HuH-7.5 (cell line): ENCODE measurements at places on chromosomes 1 and 21.

GRCh38 chr1:240464099-240464498, 147.9 kb downstream of the GREM2 start:
- DNase-seq = no peak

DNA sequence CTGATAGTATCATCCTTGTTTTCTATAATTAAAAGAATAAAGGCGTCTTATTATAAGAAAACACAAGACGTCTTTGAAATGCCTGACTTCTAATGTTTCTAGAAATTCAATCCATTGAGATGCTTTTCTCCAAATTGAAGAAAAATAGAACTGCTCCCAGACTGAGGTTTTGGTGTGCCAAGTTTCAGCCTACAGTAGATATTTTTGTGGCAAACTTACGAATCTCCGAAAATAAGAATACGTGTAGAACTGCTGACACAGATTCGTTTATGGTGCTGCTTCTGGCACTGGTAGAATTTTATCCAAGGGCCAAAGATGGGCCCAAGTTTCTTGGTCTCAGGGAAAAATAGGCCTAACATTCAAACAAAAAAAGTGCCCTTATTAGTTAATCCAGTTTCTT, 554.5 kb upstream of the NR5A2 start:
- DNase-seq = no peak

DNA sequence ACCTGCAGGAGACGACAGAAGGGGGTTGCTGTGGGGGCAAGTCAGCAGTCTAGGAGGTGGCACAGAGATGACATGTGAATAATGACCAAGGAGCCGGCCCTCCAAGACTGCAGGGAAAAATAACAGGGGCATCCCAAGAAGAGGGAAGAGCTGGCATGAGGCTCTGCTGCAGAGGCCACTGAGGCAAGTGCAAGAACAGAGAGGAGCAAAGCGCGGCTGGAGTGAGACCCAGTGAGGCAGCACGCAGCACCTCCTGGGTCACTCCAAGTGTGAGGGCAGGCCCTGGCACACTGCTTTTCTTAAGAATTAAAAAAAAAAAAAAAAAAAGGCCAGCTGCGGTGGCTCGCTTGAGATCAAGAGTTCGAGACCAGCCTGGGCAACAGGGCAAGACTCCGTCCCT, 80.1 kb downstream of the SLC66A1 start:
- no peak for DNase-seq

DNA sequence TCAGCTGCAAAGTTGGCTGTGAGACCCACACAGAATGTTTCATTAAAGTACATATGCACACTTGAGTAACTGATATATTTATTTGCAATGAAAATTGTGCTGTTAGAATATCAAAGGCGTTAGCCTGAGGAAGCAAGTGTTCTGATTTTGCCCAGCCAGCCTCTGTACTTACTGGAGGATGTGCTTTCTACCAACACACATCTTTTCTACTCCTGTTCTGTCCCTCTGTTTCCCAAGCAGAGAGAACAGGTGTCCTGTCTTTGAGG, 31.4 kb downstream of the ELAVL4 start:
- no peak for DNase-seq

DNA sequence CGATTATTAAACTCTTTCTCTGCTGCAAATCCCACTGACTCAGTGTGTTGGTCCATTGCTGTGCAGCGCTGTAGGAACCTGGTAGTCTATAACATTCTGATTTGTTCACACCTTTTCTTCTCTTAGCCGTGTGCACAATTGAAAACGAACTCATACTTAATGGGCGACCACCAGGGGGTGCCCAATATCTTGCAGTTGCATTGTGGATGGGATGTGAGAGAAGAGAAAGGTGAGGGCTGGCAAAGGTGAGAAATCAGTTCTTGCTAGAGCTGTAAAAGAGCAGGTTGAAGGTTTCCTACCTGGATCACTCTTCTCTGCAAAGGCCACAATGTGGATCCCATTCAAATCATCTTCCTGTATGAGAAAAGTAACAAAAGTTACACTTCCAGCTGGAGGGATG, 51.0 kb downstream of the CASQ2 start:
- no peak for DNase-seq

GRCh38 chr1:11013160-11013531, 692 bp downstream of the TARDBP start:
- peak; percentile 27 for DNase-seq

- DNase-seq = no peak
Measured at GRCh38 chr1:47987601-47988000, 9.6 kb downstream of the TRABD2B start.

DNA sequence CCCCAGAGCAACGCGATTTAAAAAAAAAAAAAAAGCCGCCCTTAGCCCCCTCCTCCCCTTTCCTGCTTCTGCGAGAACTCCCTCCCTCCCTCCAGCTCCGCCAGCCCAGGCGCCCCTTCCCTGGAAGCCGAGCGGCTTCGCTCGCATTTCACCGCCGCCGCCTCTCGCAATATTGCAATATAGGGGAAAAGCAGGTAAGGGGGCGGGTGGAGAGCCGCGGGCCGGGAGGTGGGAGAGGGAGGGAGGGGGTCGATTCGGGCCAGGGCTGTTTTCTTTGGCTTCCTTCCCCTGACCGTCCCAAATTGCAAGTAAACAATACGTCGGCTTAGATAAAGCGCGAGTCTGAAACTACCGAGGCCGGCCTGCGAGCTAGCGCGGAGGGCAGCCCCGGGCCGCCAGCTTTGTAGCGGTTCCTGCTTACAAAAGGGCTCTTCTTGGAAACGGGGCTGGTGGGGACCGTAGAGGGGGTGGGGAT, 408 bp downstream of the LMO4 start:
- DNase-seq = peak; percentile 72

- DNase-seq = no peak
Measured at GRCh38 chr1:166182281-166182680, 15.5 kb upstream of the FAM78B start.

DNA sequence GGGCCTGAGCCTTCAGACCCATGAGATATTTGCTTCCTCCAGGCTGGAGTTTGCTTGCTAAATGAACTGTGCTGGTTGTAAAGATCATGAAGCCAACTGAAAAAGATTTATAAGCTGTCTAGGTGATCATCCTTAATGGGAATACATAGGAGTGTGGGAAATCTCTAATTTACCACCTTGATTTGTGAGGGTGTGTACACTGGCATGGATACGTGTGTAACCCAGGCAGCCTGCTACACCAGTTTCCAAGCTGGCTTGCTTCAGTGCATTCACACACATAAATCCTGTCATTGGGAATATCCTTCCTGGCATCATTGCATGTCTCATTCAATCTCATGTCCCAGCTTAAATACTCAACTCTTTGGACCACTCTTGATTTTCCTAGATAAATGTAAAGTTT, 57.6 kb upstream of the GNG12 start:
- no peak for DNase-seq

DNA sequence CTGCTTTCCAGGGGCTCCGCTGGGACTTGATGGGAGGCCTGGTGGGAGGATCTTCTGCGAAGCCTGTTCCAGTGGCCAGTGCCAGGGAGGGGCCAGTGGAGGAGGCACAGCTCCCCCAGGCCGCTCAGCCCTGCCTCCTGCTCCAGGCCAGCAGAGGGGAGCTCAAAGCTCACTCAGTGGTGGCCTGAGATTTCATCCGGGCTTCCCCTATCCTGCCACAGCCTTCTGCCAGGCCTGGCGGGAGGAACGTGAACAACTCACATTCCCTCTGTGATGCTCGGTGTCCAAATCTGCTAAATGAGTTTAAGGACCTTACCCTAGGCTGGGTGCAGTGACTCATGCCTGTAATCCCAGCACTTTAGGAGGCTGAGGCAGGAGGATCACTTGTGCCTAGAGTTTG, 3.3 kb downstream of the CLCNKB start:
- no peak for DNase-seq

DNA sequence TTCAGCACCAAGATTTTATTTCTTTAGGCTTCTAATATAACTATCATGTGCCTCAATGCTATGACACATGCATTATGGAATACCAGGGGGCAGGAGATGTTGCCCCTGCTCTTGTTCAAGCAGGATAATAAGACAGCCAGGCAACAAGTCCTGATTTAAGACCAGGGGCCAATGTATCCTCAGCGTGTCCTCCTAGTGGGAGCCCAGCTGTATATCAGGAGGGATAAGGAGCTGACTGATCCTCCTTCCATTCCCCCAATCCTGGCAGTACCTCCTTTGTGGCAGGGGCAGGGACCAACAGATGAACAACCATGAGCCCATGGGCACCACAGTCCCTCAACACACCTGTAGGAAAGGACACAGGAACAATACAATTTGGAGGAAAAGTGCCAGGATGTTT, 29.3 kb downstream of the SORT1 start:
- no peak for DNase-seq

DNA sequence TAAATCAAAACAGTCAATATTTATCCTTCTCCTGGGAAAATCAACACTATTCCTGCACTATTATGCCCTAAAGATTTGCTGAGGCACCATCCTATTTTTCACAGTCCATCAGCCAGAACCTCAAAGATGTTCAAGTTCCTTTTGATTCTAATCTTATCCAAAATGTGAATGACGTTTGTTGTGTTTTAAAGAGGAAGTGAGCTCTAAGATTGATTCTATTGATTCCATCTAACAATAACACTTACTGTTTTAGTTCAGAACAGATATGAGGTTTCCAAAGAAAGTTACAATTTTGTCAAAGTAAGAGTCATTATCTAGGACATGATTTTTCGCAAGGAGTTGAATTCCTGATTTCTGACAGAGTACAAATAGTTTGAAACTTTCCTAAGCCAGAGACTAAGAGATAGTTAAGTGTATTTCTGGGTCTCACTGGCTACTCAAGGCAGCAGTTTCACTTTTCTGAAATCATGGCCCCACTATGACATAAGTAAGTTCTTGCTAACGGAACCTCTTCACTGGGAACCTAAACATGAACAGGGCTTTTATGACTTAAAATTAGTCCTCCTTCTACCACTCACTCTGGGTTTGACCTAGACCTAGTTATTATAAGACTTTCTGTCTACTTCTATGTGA, 84.7 kb downstream of the LHX9 start:
- no peak for DNase-seq

GRCh38 chr1:54296666-54297065, 96.7 kb downstream of the MRPL37 start:
- no peak for DNase-seq

GRCh38 chr21:38319781-38320180, 63.0 kb downstream of the KCNJ15 start:
- no peak for DNase-seq

- no peak for DNase-seq
Measured at GRCh38 chr1:165052431-165052830, 304.1 kb downstream of the LMX1A start.

GRCh38 chr21:17660452-17660851, 47.8 kb upstream of the BTG3 start:
- DNase-seq = no peak

- no peak for DNase-seq
Measured at GRCh38 chr1:35112668-35113067, 33.5 kb downstream of the ZMYM1 start.

- DNase-seq = no peak
Measured at GRCh38 chr1:33872683-33873082, 8.8 kb downstream of the HMGB4 start.

DNA sequence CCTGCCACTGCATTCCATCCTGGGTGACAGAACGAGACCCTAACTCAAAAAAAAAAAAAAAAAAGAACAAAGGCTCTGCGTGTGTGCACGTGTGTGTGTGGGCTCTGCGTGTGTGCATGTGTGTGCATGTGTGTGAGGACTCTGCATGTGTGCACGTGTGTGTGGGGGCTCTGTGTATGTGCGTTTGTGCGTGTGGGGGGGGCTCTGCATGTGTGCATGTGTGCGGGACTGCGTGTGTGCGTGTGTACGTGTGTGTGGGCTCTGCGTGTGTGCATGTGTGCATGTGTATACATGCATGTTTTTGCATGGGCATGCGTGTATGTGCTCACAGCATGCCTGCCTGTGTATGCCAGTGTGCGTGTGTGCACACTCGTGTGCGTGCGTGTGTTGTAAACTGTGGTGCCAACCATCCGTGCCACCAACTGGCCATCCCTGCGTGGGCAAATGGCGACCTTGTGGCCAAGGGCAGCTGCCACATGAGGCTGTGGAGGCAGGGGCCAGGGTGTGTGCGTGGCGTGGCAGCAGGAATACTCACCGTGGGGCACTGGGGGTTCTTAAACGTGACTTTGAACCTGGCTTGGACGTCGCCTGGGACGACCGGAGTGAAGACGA, 26.8 kb upstream of the TMEM52 start:
- no peak for DNase-seq

DNA sequence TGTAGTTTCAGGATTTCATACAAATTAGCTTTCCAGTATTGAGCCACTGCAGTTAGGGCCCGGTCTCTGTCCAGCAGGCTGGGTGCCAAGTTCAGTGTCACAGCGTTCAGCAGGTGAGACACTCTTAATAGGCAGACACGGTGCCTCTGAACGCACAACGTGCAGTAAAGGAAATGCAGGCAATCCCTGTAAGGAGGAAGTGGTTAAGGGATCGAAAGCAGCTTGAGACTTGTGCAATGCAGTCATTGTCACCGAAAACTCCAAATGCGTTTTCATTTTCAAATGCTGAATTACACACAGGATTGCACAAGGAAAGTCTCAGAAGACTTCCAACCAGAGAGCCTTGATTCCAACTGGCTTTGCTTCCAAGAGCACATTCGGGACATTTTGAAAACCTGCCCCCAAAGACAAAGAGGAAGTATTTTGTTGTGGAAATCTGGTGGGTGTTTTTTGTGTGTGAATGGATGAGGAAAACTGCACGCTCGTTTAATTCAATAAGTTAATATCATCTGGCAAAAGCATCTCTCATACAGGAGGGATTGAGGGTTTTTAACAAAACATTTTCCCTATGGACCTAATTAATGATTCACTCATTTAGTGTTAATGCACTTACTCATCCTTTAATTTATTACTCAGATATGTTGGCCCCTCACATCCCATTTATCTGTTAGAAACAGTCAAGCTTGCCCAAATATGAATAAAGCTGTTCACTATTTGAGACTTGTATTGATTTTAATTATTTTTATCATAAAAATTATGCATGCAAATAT, 61.6 kb downstream of the PTGS2 start:
- DNase-seq = no peak

- no peak for DNase-seq
Measured at GRCh38 chr1:81463936-81464837, 336.5 kb upstream of the ADGRL2 start.

DNA sequence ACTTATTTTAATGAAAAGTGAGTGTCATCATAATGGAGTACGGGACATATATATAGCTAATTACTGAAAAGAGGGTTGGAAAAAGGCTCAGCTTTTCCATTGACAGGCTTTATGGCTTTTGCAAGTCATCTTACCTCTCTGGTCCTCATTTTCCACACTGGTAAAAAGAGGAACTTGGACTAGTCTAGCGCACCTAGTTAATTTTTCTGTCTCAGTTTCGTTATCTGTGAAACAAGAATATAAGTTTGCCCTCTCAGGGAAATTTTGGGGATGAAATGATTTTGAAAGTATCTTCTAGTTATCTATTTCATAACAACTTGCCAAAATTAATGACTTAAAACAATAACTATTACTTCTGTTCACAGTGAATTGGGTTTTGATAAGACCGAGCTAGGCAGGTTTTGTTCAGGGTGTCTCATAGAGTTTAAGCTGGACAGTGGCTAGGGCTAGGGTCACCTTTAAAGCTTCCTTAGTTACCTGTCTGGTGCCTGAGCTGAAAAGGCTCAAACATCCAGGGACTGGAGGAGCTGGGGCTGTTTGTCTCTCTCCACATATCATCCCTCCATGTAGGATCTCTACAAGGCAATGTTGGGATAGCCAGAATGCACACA, 91.7 kb downstream of the TYW3 start:
- DNase-seq = no peak
